HS-5 (cell line): ENCODE measurements at places on chromosomes 7 and 10.

DNA sequence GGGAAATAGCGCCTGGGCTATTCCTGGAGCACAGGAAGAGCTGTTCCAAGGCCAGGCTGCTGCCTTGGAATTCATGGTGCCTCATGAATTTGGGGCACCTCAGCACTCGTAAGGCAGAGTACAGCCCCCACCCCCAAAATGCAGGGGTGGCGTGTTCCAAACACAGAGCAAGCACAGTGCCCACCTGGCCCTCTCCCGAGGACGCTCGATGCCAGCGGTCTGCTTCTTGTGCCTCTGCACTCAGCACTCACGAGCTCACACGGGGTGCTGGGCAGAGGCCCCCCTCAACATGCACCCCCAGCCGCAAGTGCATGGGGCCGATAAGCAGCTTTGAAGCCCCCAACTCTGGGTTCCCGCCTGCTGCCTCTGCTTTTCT, 60.1 kb downstream of the ZRANB1 start:
- DNase-seq, result no peak

DNA sequence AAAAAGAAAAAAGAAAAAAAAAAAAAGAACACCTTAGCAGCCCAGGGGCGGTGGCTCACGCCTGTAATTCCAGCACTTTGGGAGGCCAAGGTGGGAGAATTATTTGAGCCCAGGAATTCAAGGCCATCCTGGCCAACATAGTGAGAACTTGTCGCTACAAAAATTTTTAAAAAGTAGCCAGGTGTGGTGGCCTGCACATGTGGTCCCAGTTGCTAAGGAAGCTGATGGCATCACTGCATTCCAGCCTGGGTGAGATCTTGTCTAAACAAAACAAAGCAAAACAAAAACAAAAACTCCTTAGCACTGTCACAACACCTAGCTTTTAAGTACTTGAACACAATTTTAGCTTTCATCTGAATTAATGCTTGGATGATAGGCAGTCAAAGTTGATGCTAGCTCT, 86.3 kb upstream of the MKLN1 start:
- DNase-seq, result no peak

DNA sequence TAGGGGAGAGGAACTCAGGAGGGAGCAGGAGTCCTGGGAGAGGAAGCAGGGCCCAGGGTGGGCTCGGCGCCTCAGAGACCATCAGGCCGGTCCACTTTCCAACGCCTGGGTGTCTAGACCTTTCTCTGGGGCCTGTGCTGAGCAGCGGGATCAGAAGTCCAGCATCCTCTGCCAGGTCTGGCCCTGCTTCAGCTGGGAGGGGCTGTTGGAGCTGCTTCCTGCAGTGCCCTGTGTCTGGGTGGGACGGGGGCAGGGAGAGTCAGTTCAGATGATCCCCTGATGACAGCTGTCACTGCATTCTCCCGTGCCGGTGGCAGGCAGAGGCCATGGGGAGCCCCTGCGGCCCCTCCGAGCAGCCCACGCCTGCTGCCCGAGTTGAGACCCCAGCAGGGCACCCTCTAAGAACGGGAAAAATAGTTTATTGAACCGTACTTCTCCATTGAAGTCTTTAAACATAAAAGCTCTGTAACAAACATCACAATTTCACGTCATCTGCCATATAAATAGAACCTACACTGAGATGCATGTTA, 23.3 kb downstream of the AP5Z1 start:
- DNase-seq, result no peak

DNA sequence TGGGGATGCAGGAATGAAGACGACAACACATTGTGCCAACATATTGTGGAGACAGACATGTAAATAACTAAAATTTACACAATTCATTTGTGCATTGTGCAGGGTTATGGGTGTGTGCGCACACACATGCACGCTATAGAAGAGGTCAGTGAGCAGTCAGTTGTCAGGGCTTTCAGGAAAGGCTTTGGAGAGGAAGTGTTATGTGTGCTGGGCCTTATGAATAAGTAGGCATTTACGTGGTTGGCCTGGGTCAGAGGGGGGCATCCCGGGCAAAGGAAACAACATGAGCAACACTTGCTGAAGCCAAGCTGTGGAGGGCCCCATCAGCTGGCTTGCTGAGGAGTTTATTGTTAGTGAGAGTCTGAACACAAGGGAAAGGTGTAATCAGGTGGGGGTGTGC, 4.1 kb downstream of the PRXL2A start:
- DNase-seq, result no peak

DNA sequence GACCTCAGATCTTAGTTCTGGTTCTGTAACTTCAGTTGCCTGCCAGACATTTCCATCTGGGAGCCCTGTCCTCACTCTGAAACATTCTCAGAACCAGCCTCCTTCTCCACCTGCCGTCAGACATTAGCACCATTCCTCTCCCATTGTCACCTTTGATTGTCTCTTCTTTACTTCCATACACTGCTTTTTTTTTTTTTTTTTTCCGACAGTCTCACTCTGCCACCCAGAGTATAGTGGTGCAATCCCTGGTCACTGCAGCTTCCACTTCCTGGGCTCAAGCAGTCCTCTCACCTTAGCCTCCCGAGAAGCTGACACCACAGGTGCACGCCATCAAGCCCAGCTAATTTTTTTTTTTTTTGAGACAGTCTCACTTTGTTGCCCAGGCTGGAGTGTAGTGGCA, 21.1 kb upstream of the HIPK2 start:
- DNase-seq, result no peak

DNA sequence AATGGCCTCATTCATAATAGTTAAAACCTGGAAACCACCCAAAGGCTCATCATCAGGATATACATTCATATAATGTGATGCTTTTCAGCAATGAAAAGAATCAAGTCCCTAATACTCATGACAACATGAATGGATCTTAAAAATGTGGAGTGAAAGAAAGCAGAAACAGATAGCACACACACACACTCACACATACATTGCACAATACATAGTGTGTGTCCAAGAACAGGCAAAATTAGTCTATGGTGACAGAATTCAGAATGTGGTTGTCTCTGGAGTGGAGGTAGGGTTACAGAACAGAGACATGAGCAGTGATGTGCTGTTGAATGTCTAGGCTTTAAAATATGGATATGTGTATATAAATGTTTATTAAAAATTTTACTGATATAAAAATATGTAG, 419.9 kb upstream of the PCDH15 start:
- DNase-seq, result no peak

DNA sequence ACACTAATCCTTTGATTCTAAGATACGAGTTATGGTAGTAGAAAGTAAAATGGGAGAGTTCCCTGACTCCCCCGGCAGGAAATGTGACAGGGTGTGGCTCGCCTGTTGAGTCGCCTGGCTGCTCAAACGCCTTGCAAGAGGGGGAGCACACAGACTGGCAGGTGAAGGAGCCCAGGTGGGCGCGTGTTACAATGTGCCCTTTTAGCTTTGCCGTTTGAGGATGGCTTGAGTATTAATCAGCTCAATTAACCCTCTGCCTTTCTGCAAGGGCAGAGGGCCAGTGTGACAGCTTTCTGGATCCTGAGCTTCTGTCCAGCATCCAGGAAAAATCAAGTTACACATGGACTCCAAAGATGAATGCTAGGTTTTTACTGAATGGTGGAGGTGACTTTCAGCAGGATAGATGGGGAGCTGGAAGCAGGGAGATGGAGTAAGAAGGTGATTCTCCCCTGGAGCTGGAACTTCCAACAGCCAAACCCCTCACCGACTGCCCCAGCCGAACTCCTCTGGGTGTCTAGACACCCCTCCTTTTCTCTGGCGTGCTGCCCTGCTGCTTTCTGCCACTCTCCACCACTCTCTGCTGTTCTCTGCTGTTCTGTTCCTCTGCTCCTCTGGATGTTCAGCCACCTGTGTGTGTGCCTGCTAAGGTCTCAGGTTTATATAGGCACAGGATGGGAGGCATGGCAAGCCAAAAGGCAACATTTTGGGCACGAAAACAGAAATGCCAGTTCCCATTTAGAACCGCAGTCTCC, 548.8 kb upstream of the KCND2 start:
- no peak for DNase-seq

DNA sequence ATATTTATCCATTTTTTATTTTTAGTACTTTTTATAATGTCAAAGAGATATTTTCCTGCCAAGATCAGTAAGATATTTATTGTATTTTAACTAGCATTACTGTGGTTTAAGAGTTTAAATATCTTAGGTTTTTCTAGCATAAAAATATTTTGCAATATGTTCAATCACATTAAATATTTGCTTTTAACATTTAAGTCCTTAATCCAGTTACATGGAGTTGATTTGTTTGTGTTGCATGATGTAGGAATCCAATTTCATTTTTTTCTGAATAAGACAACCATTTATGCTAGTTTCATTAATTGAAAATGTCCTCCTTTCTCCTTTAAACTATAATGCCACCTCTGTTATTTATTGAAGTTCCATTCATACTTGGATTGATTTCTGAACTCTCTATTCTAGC, 41.8 kb downstream of the CAV1 start:
- DNase-seq, result no peak

GRCh38 chr7:85039196-85039923, 147.5 kb downstream of the SEMA3D start:
- DNase-seq, result no peak

DNA sequence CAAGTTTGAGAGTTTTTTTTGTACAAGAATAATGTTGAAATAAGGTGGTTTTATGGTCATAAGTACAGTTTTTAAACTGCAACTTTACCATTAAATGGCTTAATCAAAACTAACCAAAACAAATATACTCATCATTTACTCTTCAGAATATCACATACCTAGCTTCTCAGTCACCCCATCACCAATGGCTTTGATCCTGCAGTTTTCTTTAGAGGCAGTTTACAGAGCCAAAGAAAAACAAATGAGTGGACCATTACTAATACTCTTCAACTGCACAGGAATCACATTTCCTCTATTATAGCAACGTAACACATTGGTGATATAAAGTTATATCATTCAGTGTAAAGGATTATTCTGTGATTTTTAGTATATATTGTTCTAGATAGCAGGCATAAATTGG, 576.1 kb upstream of the LRRTM3 start:
- peak; percentile 56 for DNase-seq

GRCh38 chr10:50653758-50654157, 30.0 kb upstream of the SGMS1 start:
- DNase-seq, result no peak

- no peak for DNase-seq
These were observed 43.0 kb downstream of the DNAJC12 start for GRCh38 chr10:67794909-67795460.

DNA sequence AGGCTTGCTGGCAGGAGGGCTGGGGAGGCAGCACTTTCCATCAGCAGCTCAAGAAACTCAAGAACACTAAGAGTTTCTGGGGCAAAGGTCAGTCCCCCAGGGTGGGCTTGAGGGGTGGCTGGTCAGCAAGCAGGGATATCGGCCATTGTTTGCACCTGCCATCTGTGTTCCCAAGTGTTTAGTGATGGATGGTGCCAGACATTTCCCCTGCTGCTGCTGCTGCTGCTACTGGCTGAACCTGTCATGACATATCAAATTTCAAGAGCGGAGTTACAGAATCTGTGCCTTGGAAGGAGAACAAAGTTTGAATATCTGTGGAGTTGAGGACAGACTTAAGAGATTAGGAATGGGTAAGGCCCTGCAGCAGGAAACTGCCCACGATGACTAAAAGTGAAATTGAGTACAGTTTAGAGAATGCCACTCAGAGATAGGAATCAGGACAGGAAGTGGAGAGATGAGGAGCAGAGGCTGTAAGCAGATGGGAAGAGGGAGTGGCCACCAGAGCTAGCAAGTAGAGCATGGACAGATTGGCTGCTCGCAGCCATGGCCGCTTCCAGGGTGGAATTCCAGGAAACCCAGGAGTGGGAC, 39.2 kb upstream of the PPP1R3C start:
- DNase-seq, result no peak

GRCh38 chr10:22681783-22682183, 32.6 kb downstream of the PIP4K2A start:
- DNase-seq, result peak; percentile 35

DNA sequence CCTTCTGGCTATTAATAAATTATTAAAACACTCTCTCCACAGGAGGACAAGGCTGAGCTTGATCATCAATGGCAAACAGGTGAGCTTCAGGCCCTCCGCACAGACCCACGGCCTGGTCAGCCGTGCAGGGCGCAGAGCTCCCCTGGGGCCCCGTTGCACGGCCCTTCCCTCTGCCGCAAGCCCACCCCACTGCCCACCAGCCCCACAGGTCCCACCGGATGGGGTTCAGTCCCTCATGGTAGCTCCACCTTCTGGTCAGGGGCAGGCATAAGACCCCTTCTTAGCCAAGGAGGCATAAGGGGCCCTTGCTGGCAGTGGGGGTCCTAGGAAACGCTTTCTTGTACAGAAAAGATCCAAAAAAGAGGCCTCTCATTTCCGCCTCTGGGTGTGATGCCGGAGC, 84.6 kb downstream of the MAD1L1 start:
- DNase-seq, result no peak

GRCh38 chr7:104973909-104974415, 40.0 kb upstream of the KMT2E start:
- DNase-seq, result peak; percentile 76

GRCh38 chr7:14691034-14691433, 211.5 kb downstream of the DGKB start:
- DNase-seq, result no peak

DNA sequence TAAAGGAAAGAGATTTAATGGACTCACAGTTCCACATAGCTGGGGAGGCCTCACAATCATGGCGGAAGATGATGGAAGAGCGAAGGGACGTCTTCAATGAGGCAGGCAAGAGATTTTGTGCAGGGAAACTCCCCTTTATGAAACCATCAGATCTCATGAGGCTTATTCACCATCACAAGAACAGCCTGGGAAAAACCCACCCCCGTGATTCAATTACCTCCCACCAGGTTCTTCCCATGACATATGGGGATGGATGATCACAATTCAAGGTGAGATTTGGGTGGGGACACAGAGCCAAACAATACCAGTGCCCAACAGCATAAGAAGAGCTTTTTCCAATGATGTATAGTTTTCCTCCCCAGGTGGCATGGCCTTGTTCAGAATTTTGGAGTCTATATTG, 11.2 kb upstream of the C7orf33 start:
- DNase-seq, result no peak

- no peak for DNase-seq
These were observed 382.3 kb upstream of the MTPN start for GRCh38 chr7:136359333-136359903.

DNA sequence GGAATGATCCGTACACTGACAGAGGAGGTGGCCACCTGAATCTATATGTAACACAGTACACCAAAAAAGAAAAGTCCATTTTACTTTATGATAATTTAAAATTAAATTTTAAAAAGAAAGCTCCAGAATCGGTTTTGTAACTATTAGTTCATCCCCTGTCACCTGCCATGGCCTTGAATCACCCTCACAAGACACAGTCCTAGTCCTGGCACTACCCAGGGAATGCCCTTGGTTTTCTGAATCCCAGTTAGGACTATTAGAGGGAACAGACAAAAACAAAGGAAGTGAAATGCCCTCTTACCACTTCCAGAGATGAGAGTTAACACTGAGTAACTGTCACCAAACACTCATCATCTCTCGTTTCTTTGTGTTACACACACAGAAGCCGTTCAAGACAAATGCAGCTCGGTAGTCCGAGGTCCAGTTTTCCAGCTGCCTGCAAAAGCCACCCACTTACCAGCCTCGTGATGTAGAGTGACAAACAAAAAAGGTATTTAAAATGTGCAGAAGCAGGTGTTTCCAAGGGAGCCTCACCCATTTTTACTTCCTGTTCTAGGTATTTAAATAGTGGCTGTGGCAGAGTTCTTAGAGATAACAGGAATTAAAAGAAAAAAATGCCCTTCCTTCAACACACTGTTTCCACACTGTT, 6.1 kb downstream of the PTPRN2 start:
- no peak for DNase-seq

GRCh38 chr10:86376852-86377796, 10.5 kb upstream of the GRID1 start:
- no peak for DNase-seq
